ENCODE measurements at places on chromosomes 3 and 15.

DNA sequence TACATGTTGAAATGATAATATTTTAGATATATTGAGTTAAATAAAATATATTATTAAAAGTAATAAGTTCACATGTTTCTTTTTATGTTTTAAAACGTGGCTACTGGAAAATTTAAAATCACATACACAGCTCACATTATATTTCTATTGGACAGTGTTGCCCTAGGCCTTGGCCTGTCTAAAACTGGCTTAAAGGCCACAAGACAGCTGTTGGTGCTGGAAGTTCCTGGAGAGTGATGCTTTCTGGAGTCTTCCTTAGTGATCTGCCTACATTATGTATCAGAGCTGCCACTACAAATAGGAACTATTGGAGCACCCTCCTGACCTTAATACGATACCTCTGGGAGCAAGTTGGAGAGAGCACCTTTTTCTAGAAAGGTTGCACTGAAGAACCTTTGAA lies 254.1 kb upstream of the C2CD4B start:
- DNase-seq: no peak

DNA sequence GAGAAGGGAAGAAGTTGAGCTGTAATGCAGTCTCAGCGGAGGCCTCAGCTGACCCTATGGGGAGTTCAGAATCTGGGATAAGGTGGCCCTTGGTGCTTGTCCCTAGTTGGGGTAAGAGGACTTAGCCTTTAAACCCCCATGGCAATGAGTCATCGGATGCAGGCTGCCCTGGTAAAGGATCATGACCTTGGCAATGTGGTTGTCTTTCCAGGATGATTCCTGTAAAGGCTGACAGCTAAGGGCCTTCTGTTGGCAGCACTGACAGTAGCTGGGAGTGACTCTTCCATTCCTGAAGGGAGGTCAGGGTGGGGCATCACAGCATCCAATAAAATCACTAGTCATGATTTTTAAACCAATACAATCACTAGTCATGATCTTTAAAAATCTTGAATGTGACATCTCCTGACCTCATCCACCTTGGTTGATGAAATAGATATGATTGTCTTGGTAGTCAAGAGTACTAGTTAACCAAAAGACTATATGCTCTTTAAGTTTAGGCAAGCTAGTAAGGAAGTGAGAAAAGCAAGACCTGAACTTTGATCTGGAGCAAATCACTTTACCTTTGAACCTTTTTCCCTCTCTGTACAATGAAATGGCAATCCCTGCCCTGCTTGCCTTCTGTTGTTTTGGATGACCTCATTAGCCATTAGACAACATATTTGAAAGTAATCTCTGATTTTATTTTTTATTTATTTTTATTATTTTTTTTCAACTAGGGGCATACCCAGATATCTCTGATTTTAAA lies 71.3 kb upstream of the CACNA1D start:
- no peak for DNase-seq

GRCh38 chr3:37996785-37997301 lies 6.3 kb downstream of the VILL start:
- DNase-seq: no peak

- DNase-seq: no peak
Observed at GRCh38 chr3:62888180-62888579, 13.0 kb upstream of the CADPS start.

DNA sequence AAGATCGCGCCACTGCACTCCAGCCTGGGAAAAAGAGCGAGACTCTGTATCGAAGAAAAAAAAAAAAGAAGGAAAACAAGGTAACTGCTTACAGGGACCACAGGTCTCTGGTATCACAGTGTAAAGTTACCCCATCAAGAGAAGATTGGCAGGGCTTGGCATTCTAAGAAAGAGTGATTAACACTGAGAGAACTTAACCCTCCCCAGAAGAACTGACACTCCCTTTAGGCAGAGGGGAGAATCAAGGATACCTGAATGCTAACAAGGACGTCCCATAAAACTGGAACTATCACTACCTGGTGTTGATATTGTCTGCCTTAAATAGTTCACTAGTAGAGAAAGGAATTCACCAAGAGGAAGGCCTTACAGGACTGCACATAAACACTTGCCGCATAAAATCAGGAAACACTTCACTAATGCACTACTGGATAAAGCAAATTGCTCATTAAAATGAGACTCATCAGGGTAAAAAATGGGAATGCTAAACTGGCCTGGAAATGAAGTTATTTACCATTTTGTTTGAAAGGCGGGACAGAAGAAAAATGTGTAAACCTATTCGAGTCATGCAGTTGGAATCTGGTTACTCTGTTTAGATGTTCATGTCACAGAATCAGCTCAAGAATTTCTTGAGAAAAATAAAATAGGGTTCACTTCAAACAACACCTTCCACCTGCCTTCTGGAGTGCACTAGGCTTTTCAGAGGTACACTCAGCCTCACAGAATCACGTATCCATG lies 121.6 kb downstream of the FOXP1 start:
- no peak for DNase-seq

- no peak for DNase-seq
Observed at GRCh38 chr3:128412180-128413002, 54.3 kb downstream of the DNAJB8 start.

GRCh38 chr3:124772081-124772831 lies 42.0 kb downstream of the UMPS start:
- DNase-seq: no peak

- DNase-seq: no peak
Observed at GRCh38 chr3:154122552-154122911, 1.3 kb downstream of the ARHGEF26 start.

DNA sequence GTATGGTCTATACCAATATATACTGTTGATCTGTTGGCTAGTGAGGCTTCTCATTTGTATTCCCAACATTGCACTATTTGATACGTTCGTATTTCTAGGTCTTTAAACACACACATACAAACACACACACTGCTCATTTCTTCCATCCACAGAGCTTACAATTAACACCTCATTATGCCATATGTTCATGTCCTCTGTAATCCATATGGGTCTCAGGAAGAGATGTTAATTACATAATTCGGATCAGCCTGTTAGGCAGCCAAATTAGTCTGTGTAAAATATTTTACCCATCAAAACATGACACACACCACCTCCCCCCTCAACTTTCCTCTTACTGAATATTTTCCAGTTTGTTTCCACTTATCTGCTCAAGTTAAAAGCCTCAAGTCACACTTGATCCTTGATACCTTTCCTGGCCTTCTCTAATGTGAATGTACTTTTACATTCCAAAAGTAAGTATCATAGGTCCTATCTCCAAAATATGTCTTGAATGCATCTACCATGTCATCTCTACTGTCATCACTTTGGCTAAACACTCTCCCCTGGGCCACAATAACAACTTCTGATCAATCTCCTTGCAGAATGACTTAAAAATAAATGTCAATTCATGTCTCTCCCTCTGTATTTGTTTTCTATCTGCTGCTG lies 28.2 kb downstream of the EOGT start:
- DNase-seq: no peak

DNA sequence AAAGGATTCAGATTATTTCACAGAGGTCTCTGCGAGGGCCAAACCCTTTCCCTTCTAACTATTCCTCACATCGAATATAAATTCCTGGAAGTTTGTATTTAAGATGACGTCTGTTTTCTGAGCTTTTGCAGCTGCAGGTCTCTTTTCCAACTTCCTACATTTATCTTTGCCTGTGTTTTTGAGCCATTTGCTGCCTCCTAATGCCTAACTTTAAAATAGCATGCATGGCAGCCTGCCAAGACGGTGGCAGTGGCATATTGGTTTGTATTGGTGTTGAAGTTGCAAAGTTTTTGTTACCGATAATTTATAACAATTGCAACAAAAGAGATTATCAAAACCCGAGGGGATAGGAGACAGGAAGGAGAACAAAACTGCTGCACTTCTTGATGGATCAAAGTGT lies 187.1 kb upstream of the DNAJC19 start:
- DNase-seq: peak; percentile 74

DNA sequence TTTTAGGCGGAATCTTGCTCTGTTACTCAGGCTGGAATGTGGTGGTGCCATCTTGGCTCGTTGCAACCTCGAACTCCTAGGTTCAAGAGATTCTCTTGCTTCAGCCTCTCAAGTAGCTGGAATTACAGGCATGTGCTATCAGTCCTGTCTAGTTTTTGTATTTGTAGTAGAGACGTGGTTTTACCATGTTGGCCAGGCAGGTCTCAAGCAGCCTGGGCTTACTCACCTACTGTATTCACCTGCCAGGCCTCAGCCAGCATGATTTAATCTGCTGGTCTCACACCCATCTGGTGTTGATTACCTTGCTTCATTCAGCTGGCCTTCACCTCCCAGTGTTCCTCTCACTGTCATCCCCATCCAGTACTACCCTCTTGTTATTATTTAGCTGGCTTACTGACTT lies 102.0 kb downstream of the IL12A start:
- no peak for DNase-seq

Data from left forelimb (tissue), 1 donor.